Occipital lobe (tissue), 3 donors: ENCODE measurements at places on chromosomes 3 and 15. TPM values are rescaled to one million over a fixed set of nuclear protein-coding genes. Genes with fewer than 3 reads are reported as not detected.

Gene CLCN2
- total RNA-seq = 8.4 TPM

Gene OR5K2
- total RNA-seq = not detected

Gene IGSF10
- 0.31 TPM for total RNA-seq

Gene PPP1R14D
- total RNA-seq = not detected

Gene PARP6
- 54.6 TPM for total RNA-seq

Gene HTR3E
- total RNA-seq = not detected

Gene UCN2
- not detected for total RNA-seq

Gene LRTM1
- not detected for total RNA-seq

Gene GRM2
- total RNA-seq = 12.5 TPM
